ENCODE measurements at places on chromosomes 5 and 9. TPM values are rescaled to one million over a fixed set of nuclear protein-coding genes. Genes with fewer than 3 reads are reported as not detected.

Gene IFNA2
- not detected for total RNA-seq

Gene ANKRD18A
- 9.9 TPM for total RNA-seq

Gene CLTA
- total RNA-seq = 301 TPM

Gene ABO
- total RNA-seq = not detected

Gene RORB
- total RNA-seq = 0.01 TPM

Gene LRRC14B
- not detected for total RNA-seq

Gene C7
- not detected for total RNA-seq

Gene C1QTNF2
- 0.04 TPM for total RNA-seq

Gene IFNA21
- not detected for total RNA-seq

Gene TAF11L5
- not detected for total RNA-seq

Gene CRHBP
- total RNA-seq = 0.09 TPM

Gene ZNF300
- 1.9 TPM for total RNA-seq

Gene CLIC3
- total RNA-seq = 5.6 TPM

Gene CXXC5
- total RNA-seq = 17.6 TPM

Gene SLC45A2
- total RNA-seq = not detected

Gene RECK
- 5.4 TPM for total RNA-seq

Gene PCDHB4
- total RNA-seq = 0.06 TPM

Gene FOCAD
- 14.4 TPM for total RNA-seq

Gene OR2V2
- not detected for total RNA-seq

Gene SPINK13
- total RNA-seq = 0.38 TPM

Gene WDR38
- 0.14 TPM for total RNA-seq

Gene PCDHGA5
- total RNA-seq = 0.16 TPM

Gene FOXD1
- total RNA-seq = 19.4 TPM

Gene ZSWIM6
- 3.9 TPM for total RNA-seq

Gene TMEM215
- 0.02 TPM for total RNA-seq

Gene FLT4
- 3.6 TPM for total RNA-seq

Gene CRB2
- 0.13 TPM for total RNA-seq

Gene SPATA9
- total RNA-seq = 0.17 TPM

Gene TPPP
- 6.6 TPM for total RNA-seq

Gene PLEKHG4B
- total RNA-seq = 1.8 TPM

Gene MRPS27
- total RNA-seq = 57.7 TPM

Gene FCN1
- not detected for total RNA-seq

Gene RLN1
- total RNA-seq = not detected

Gene TMEM141
- total RNA-seq = 79.9 TPM

Gene SLC25A2
- total RNA-seq = not detected

Gene PDE6A
- 0.22 TPM for total RNA-seq

Gene CHMP5
- 71.7 TPM for total RNA-seq

Gene CAST
- total RNA-seq = 167 TPM

Gene HMGXB3
- 31.3 TPM for total RNA-seq

Gene C5orf46
- total RNA-seq = not detected

Gene AHRR
- total RNA-seq = 4.8 TPM

Gene CARTPT
- not detected for total RNA-seq

Gene MRPL22
- 56.7 TPM for total RNA-seq

Gene SIT1
- total RNA-seq = not detected

Gene PALM2AKAP2
- 0.36 TPM for total RNA-seq

Gene EPB41L4B
- total RNA-seq = 29.4 TPM

Gene SH3RF2
- total RNA-seq = 2.4 TPM
